ENCODE measurements at places on chromosomes 1 and 21.
A peak's percentile ranks its signal among the peaks of the same experiment; 100 is the strongest.

- DNase-seq, result no peak
Observed at GRCh38 chr21:34092262-34092921, 19.0 kb downstream of the MRPS6 start.

DNA sequence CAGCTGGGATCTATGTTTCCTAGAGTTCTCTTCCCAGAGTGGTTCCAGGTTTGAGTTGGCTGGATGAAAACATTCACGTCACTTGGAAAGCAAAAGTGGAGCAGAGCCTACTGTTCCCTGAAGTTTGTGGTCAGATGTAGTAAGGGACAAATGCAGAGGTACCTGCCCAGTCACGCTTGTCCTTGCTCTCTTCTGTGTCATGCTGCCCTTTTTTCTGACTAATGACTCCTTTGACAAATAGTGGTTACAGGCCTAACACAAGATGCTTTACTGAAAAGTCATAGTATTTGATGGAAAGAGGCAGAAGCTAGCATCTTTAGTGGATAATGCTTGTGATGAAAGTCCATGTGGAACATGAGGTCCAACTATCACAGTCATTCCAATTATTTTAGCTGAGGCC lies 881.4 kb upstream of the B3GALT2 start:
- no peak for DNase-seq

DNA sequence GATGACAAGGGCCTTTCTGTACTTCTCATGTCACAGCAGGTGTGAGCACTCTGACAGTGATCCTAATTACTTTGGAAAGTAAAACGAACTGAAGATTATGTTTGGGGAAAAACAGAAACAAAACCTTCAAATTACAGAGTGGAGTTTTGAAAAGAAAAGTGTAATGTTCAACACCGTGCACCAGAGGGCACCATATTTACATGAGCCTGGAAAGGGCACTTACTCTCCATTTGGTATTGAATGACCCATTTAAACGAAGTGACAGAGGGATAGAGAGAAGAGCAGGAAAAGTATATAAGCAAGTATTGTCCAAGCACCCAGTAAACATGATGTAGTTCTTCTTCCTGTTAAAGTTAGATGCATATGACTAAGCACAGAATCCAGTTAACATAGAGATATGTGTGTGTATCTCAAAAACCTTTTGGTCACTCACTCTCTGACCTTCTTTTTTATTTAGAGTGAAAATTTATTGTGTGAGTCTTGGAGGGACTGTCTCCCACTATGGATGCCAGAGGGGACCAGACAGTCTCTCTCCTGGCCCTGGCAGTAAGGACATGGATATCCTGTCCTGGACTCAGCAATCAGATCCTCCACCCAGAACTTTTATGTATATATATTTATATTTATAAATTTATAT lies 3.8 kb upstream of the RGSL1 start:
- peak; percentile 54 for DNase-seq

DNA sequence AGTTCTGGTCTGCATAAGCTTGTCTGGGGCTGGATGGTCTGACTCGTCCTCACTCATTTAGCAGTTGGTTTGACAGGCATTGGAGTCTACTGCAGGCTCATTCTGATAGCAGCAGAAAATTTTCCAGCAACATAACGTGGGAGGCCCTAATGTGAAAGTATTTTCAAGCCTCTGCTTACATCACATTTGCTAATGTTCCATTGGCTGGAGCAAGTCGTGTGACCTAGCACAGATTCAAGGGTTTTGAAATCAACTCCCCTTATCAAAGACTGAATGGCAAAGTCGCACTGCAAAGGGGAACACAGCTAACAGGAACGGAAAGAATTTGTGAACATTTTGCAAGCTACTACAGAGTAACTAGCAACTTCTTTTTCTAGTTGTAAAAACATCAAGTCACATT lies 2.3 kb upstream of the USH2A start:
- DNase-seq, result no peak

DNA sequence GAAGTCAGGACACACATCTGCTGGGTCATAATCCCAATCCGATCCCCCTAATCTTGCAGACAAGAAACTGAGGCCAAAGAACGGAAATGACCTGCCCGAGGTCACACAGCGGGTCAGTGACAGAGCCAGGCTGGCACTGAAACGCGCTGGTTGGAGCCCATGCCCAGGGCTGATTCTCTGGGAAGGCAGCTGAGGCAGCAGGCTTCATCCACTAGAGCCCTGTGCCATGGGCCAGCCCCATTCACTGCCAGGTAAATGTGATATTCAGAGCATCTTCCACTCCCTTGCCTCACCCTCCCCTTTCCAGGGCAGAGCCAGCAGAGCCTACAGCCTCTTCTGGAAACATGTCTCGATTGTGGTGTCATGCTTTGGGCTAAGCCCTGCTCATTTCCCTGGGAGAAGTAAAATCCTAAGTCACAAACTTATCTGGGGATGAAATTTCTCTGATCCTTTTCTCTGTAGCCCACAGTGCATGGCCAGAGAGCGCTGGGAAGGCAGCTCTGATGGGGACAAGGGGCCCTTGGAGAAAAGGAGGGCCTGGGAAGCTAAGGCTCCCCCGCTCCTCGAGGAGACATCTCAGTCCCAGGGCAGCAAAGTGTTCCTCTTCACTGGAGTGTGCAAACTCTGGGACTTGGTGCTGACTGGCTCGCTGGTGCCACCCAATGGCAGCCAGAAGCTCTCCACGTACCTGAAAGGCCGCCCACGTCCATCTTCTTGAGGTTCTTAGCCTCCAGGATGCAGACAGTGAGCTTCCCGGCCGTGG lies 110.4 kb downstream of the SYT2 start:
- peak; percentile 82 for DNase-seq

- DNase-seq, result no peak
Observed at GRCh38 chr1:245538671-245539070, 383.9 kb downstream of the KIF26B start.

- DNase-seq, result no peak
Observed at GRCh38 chr1:168774241-168774640, 45.2 kb upstream of the DPT start.

GRCh38 chr1:58718435-58718834 lies 18.6 kb upstream of the MYSM1 start:
- no peak for DNase-seq

DNA sequence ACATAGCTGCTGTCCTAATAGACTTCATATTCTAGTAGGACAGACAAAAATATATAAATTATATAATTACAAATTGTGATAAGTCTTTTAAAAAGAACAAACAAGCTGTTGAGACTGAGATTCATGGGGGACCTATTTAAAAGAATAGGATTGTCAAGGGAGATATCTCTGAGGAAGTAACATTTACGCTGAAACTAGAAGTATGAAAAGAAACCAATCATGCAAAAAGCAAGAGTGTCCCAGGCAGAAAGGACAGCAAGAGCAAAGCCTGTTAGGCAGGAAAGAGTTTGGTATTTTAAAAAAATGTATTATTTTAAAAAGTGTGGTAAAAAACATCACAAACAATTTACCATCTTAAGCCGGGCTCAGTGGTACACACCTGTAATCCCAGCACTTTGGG lies 9.1 kb upstream of the METTL13 start:
- DNase-seq, result no peak

DNA sequence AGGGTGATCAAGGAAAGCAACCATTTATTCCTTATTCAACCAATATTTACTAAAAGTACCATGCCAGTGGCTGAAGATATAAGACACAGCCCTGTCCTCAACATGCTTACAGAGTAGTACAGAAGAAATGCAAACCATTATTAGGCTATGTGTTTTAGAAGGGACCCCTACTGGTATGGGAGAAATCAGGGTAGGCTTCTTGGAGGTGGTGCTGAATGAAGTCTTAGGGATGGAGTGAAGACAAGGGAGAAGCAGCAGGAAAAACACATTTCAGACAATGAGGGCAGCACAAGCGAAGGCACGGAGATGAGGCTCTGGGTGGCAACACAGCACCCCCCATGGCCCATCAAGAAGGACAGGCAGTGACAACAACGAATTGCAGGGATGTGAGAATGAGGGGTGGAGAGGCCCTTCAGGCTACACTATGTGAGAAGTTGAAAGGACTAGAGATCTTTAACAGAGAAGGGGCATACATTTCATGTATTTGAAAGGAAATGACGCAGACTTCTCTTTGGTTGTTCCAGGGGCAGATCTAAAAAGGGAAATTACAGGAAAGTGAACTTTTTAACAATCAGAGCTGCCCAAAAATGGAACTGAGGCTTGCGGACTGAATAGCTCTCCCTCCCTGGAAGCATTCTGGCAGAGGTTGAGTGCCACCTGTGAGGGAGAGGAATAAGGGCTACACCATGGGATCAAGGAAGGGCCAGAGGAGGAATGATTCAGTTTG lies 16.8 kb upstream of the CD58 start:
- no peak for DNase-seq

DNA sequence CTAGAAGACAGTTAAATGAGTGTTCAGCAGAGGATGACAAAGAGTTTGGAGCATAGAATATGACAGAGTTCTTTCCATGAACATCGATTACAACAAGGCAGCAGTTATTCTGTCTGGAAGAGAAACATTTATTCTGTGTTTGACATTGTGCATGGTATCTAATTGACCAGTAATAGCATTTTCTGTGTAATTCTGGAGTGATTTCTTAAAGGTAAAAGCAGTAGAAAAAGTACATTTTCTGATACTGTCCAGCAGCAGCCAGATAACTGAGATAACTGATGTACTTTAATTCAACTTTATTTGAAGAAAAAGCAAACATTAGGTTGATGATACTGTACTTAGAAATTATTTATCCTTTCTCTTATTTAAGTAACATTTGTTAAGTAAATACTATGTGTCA lies 497.1 kb downstream of the AGBL4 start:
- no peak for DNase-seq

DNA sequence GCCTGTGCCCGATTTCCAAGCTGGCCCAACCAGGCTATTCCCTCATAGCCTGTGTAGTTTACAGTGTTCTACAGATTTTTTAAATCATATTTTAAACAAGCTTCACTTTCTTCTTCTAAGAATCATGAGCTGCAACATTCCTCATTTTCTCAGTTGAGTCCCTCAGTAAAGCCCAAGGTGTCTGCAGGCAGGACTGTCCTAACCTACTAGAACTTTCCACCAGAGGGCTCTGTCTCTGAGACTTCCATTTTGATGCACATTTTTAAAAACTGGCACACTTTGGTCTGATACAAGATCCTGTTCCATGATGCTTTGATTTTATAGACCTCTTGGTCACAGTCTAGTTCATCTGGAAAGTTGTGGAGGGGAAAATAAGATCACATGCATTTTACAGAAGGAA lies 21.6 kb upstream of the SLAMF6 start:
- peak; percentile 11 for DNase-seq

GRCh38 chr1:8202182-8202905 lies 115.6 kb upstream of the SLC45A1 start:
- peak; percentile 96 for DNase-seq

GRCh38 chr1:38905985-38906384 lies 24.6 kb upstream of the GJA9 start:
- no peak for DNase-seq

GRCh38 chr1:26259005-26259404 lies 20.9 kb upstream of the SH3BGRL3 start:
- DNase-seq, result no peak

GRCh38 chr1:76764638-76765454 lies 102.4 kb upstream of the ST6GALNAC5 start:
- DNase-seq, result no peak

DNA sequence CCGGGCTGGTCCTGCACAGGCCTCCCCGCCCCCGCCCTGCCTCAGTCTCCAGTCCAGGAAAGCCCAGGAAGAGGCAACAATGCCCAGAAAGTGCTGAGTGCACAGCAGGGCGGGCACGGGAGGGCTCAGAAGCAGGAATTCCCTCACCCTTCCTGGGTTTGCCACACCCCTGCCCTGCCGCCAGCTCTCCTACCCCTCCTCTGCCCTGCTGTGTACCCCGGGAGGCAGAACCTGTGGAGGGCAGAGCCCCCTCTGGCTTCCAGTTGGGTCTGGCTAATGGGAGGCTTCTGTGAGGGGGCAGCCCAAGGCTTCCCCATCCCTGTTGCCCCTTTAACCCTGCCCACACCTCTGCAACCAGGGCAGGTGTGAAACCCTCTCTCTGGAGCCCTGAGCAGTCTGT lies 47.5 kb upstream of the CSF3R start:
- no peak for DNase-seq

GRCh38 chr1:193657552-193657951 lies 471.1 kb upstream of the B3GALT2 start:
- no peak for DNase-seq

DNA sequence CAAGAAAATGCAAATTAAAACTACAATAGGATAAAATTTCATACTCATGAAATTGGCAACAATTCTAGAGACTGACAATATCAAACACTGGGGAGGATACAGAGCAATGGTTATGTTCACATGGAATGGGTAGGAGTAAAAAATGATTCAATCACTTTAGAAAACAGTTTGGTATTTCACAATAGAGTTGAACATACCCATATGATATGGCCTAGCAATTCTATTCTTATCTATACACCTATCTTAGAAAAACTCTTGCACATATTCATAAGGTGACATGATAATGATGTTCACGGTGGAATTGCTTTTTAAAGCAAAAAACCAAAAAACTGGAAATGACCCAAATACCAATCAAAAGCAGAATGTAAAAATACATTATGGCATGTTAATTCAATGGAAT lies 28.7 kb downstream of the PHC2 start:
- no peak for DNase-seq

DNA sequence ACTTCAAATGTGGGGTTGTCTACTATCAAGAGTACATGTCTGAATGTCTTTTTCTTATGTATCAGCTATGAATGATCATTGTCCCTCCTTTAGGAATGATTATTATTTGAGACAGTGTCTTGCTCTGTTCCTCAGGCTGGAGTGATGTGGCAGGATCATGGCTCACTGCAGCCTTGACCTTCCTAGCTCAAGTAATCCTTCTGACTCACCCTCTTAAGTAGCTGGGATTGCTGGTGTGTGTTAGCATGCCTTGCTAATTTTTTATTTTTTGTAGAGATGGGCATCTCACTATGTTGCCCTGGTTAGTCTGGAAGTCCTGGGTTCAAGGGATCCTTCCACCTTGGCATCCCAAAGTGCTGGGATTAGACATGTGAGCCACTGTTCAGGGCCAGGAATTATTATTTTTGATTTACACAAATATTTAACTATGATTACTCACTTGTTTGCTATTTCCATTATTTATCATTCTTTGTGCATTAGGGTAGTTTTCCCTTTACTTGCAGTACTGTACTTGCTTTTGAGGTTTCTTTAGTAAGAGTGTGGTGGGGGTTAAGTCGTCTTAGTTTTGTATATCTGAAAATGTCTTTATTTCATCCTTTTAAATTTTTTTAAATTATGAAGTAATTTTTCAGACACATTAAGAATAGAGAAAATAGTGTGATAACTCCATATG lies 12.8 kb downstream of the S100A7 start:
- DNase-seq, result no peak

DNA sequence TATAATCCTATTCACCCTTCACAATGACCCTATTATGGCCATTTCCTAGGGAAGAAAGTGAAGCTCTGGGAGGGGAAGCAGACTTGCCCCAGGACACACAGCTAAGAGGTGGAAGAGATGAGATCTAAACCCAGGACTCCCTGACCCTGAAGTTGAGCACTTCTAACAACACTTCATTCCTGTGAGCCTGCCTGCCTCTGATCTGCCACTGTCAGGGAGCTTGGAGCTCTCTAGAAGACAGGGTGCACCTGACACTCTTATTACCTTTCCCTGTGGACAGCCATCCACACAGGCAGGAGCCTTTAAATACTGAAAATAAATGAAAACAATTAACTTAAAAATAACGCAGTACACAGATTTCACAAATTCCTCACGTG lies 599 bp downstream of the MKNK1 start:
- no peak for DNase-seq

GRCh38 chr1:198560161-198560560 lies 19.7 kb upstream of the ATP6V1G3 start:
- no peak for DNase-seq

Measured in hepatic stellate cell (primary cell).